NCI-H187 treated with DMSO at 0.1 percent for 48 hours (cell line): ENCODE measurements at places on chromosomes 2 and 18.
A peak's percentile ranks its signal among the peaks of the same experiment; 100 is the strongest.

- DNase-seq = no peak
Measured at GRCh38 chr2:221958224-221958623, 340.6 kb downstream of the PAX3 start.

GRCh38 chr18:52222211-52222610, 117.8 kb upstream of the DCC start:
- DNase-seq = no peak

- DNase-seq = no peak
Measured at GRCh38 chr2:185255566-185255965, 483.0 kb upstream of the FSIP2 start.

- DNase-seq = peak; percentile 57
Measured at GRCh38 chr2:44244135-44244871, 31.0 kb upstream of the SLC3A1 start.

DNA sequence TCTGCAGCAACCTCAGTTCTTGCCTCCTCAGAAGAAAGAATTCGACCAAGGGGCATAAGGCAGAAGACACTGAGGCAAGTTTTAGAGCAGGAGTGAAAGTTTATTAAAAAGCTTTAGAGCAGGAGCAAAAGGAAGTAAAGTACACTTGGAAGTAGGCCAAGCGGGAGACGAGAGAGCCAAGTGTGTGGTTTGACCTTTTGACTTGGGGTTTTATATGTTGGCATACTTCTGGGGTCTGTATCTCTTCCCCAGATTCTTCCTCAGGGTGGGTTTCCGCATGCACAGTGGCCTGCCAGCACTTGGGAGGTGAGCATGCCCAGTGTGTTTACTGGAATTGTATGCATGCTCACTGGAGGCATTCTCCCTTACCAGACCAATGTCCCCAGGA, 59.3 kb upstream of the ANKRD44 start:
- DNase-seq = no peak

DNA sequence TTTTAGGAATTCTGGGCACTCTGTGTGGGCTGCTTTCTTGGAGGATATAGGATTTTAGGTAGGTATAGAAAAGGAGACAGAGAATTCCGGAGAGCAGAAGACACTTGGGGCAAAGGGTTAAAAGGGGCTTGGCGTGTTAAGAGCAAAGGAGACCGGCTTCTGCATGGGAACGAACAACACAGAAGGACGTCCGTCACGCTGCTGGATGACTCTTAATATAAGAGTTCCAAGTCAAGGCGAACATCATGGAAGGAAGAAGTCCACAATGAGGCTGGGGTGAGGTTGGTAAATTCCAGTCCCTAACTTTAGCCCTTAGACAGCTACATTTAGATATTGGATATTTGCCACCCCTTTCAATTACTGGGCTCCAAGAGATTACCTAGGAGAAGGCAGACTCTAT, 15.9 kb upstream of the SLC20A1 start:
- DNase-seq = no peak

GRCh38 chr2:101205521-101206479, 46.9 kb upstream of the CNOT11 start:
- no peak for DNase-seq

- no peak for DNase-seq
Measured at GRCh38 chr18:10482363-10482984, 28.0 kb downstream of the APCDD1 start.

GRCh38 chr2:73134471-73134870, 21.7 kb upstream of the RAB11FIP5 start:
- DNase-seq = no peak

- peak; percentile 64 for DNase-seq
Measured at GRCh38 chr2:65057391-65058052, 1.3 kb downstream of the CEP68 start.
